ENCODE measurements at places on chromosomes 2 and 18. TPM values are rescaled to one million over a fixed set of nuclear protein-coding genes. Genes with fewer than 3 reads are reported as not detected.

DNA sequence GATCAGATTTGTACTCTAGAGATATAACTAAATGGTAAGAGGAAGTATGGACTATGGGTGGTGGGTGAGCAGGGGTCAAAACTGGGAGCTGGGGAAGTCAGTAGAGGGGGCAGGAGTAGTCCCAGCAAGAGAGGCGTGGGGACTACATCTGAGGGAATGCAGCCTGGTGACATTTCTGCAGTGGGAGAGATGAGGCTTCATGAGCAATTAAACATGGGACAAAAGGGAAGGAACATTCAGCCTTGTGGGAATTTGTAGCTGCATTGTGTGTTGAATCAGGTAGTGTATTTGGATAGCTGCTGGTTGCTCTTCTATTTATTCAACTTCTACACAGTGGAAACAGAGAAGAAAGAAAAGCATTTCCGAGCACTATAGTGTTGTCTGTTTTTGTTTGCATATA lies 3.6 kb downstream of the CNOT11 start:
- no peak for DNase-seq

DNA sequence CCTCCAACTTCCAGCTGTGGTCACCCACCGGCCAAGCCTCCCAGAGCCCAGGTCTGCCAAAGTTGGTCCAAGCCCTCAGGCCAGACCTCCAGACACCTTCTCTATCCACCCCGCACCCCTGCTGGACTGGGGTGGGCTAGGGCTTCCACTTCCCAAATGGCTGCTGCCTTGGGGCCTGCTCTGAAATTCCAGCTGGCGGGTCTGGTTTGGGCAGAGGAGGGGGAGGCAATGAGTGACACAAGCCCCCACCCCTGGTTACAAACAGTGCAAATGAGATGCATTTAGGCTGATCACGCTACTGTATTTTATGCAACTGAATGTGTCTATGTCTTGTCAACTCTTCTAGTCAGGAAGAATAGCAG lies 14.6 kb downstream of the POU3F3 start:
- no peak for DNase-seq

DNA sequence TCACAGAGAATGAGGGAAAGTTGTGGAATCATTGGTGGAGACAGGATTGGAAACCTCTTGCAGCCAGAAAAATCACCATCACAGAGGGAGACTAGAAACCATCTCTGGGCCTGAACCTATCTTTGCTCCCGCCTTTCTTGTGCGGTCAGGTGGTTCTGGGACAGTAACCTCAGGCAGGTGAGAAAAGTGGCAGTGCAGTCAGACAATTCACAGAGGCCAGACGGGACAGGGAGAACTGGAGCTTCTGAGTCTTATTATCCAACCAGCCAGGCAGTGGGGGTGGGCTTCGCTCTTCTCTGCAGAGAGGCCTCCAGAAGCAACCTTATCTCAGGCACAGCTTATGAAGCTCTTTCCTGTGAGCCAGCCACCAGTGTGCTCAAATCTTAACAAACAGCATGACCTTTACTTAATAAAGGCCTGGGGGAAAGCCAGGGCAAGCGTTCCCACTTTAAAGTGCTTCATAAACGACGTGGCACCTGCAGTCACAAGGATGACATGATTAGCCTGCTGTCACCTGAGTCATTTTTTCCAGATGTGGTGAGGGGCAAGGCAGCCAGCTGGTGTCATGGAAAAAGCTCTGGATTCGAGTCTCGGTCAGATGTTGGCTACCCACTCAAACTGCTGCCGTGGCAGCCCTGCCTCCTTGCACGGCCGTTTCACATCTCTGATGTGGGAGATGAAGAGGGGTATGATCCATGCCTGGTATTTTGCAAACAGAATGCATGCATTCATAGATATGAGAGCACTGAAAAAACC lies 109.7 kb downstream of the B3GNT2 start:
- DNase-seq = no peak

- DNase-seq = no peak
These were observed 67.3 kb upstream of the SH3RF3 start for GRCh38 chr2:109061736-109062135.

DNA sequence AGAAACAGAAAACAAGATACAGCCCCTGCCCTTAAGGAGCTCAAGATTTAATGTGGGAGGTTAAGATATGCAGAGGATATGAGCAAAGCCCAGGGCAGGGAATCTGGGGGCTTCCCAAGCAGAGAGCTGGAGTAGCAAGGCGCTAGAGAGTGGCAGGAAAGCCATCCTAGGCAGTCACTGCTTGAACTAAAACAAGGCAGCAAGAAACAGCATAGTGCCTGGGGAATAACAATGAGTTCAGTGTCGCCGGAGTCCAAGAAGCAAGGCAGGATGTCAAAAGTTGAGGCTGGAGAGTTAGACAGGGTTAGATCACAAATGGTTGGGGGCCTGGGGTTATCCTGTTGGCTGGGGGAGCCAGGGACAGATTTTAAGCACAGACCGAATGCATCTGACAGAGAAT lies 24.6 kb downstream of the CDH2 start:
- DNase-seq = no peak

DNA sequence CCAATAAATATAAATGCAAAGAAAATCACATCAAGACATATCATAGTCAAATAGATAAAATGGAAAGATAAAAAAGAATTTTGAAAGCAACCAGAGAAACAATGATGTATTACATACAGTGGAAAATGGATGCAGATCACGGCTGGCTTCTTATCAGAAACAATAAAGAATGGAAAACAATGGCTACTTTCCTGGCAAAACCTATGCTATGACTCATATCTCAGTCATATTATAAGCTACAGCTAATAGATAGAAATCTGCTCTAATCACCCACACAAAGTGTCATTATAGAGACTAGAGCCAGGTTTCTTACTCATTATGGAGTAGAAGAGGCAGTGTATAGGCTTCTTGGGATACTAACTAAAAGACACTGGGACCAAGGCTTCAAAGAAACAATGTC lies 93.5 kb upstream of the TACR1 start:
- DNase-seq = peak; percentile 91

DNA sequence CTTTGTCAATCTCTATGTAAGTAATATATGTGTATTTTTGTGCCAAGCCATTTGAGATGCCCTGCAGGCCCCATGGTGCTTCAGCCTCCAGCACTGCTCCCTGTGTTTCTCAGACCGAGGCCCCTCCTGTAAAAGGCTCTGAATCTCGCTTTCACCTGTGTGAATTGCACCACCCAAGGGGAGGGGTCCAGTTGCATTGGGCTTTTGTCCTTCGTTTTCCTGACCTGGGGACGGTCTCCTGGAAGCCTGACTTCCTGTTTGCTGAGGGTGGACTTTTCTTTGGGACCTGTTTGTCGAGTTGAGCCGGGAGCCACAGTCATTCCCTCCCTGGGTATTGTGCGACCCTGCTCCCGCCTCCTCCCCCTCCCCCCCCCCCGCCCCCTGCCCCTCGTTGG lies 48.9 kb downstream of the AGAP1 start:
- no peak for DNase-seq

GRCh38 chr2:112644933-112645309 lies 818 bp upstream of the SLC20A1 start:
- no peak for DNase-seq

- DNase-seq = peak; percentile 71
These were observed 269.4 kb downstream of the ETAA1 start for GRCh38 chr2:67666386-67667053.

- DNase-seq = no peak
These were observed 46.3 kb downstream of the ZNF519 start for GRCh38 chr18:14085770-14086457.

GRCh38 chr2:26691161-26691560 lies 1.4 kb upstream of the KCNK3 start:
- no peak for DNase-seq

GRCh38 chr2:762646-763045 lies 85.4 kb upstream of the TMEM18 start:
- no peak for DNase-seq

GRCh38 chr18:23793985-23794867 lies 105.0 kb downstream of the LAMA3 start:
- no peak for DNase-seq

GRCh38 chr2:20596193-20596972 lies 54.5 kb downstream of the HS1BP3 start:
- DNase-seq = no peak

DNA sequence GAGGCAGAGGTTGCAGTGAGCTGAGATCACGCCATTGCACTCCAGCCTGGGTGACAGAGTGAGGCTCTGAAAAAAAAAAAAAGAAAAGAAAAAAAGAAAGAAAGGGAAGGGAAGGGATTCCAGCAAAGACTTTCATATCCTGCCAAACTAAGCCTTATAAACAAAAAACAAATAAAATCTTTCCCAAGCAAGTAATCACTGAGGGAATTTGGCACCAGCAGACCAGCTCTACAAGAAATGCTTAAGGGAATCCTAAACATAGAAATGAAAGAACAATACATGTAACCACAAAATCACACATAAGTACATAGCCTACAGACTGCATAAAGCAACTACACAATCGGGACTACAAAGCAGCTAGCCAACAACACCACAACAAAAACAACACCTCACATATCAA lies 79.1 kb downstream of the TRABD2A start:
- no peak for DNase-seq

DNA sequence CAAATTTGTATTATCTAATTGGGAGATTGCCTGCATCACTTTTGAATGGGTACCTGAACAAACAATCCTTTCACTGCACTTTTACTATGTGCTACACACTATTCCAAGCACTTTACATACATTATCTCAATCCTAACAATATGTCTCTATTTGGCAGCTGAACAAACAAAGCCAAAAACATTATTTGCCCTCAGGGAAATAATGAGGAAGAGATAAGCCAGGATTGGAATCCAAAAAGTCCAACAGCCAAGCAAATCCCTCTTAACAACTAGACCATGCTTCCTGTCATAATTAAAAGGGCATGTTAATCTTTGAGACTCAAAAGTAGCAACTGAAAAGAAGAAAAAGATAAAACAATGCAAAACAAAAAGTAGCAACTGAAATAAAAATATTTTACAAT lies 32.1 kb downstream of the RPRD1A start:
- DNase-seq = no peak

GRCh38 chr2:112183327-112184025 lies 45.3 kb downstream of the FBLN7 start:
- DNase-seq = no peak

- DNase-seq = no peak
These were observed 57.7 kb downstream of the PELI1 start for GRCh38 chr2:64086347-64087082.

- no peak for DNase-seq
These were observed 81.9 kb downstream of the ACAA2 start for GRCh38 chr18:49731421-49731841.

DNA sequence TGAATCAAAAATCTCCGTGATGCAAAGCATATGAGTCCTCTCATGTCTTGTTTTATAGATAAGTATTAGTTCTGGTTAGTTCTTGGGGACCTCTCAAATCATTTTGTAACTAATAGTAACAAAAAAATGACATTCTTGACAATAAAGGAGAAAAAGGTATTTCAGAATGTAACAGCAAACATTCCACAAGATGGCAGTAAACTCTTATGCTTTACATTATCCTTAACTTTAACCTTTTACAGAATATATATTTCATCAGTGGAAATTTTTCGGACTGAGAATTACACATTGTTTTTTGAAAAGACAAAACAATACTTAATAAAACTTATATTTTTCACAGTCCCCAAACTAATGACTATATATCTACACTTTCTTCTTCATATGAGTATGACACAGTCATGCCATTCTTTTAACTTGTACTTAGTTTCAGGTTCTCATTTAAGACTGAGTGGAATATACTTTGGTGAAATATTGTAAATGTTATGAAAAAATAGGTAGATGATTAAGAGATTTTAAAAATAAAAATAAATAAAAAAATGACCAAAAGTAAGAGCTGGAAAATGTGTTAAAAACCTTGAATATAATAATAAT lies 142.9 kb upstream of the NXPH2 start:
- DNase-seq = peak; percentile 31

- DNase-seq = no peak
These were observed 460.7 kb upstream of the MEIS1 start for GRCh38 chr2:65974067-65974723.

GRCh38 chr18:38526922-38527321 lies 961.3 kb upstream of the CELF4 start:
- no peak for DNase-seq

DNA sequence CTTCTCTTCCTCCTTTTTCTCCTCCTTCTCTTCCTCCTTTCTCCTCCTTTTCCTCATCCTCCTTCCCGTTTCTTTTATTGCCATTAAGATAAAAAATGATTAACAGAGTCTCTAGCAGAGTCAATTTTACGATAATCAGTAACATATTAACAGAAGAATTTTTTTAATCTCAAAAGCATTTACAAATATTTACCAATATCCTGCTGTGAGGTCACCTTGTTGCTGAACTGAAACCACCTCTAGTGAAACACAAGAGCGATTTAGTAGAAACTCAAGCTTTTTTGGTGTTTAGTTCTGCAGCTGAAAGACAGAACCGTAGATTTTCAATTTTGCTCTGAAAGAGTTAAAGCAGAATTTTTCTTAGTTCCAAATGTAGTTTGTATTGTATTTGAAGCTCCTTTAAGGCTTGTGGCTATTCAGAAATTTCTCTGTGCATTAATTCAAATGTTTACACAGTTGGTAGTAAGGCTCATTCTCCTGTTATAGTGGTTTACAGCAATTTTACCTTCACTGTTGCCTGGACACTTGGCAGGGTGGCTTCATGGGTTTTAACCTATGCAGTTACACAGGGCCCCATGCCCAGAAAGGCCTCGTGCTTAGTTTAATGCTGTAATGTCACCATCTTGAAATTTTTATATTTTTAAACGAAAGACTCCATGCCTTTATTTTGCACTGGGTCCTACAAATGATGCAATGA lies 1106.6 kb upstream of the FAM98A start:
- DNase-seq = no peak

DNA sequence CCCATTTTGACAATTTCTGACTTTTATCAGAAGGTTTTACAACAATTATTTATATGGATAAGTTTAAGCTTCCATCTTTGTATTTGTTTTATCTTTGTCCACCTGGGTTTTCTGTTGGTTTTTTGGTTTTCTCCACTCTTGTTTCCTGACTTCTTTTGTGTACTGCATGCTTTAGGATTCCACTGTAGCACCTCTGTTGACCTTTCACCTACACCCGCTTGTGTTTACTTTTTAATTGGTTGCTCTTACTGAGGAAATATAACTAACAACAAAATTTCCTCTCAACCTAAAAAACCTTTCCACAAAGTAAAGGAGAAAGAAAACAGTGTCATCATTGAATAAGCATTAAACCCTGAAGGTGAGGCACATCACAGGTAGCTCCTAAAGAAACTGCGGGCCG lies 39.8 kb upstream of the TTR start:
- no peak for DNase-seq

GRCh38 chr2:165497659-165498317 lies 28.3 kb downstream of the CSRNP3 start:
- no peak for DNase-seq

GRCh38 chr2:220153118-220153517 lies 525.7 kb downstream of the SLC4A3 start:
- no peak for DNase-seq

DPP4 gene
- 35.6 TPM for polyA plus RNA-seq

SPDYA gene
- polyA plus RNA-seq = 0.06 TPM

SPRED2 gene
- polyA plus RNA-seq = 26.1 TPM

SLC4A5 gene
- 0.19 TPM for polyA plus RNA-seq

CAVIN2 gene
- polyA plus RNA-seq = 25.1 TPM

LRRFIP1 gene
- 85.9 TPM for polyA plus RNA-seq

LAMA3 gene
- polyA plus RNA-seq = 0.75 TPM

UBE2E3 gene
- 138 TPM for polyA plus RNA-seq

ATP6V1B1 gene
- polyA plus RNA-seq = 1.0 TPM

GLB1L gene
- polyA plus RNA-seq = 12.8 TPM

HNMT gene
- polyA plus RNA-seq = 45.9 TPM

OSBPL6 gene
- 1.0 TPM for polyA plus RNA-seq

ARHGAP15 gene
- 0.07 TPM for polyA plus RNA-seq

SKOR2 gene
- polyA plus RNA-seq = not detected

LINC00305 gene
- polyA plus RNA-seq = not detected

SLC40A1 gene
- 8.0 TPM for polyA plus RNA-seq
